ENCODE measurements at places on chromosomes 11 and 22. TPM values are rescaled to one million over a fixed set of nuclear protein-coding genes. Genes with fewer than 3 reads are reported as not detected.

OR52B2 gene
- total RNA-seq, result not detected

MTNR1B gene
- not detected for total RNA-seq

CDON gene
- total RNA-seq, result 3.3 TPM

XKR3 gene
- not detected for total RNA-seq

POTEH gene
- not detected for total RNA-seq

LRP4 gene
- total RNA-seq, result 14.0 TPM

HORMAD2 gene
- not detected for total RNA-seq

BAIAP2L2 gene
- total RNA-seq, result 3.4 TPM

EHBP1L1 gene
- total RNA-seq, result 79.2 TPM

GRIK4 gene
- total RNA-seq, result 0.29 TPM

BRD1 gene
- total RNA-seq, result 29.9 TPM

CHKB gene
- total RNA-seq, result 26.9 TPM

LRRC51 gene
- total RNA-seq, result 3.7 TPM

UBQLNL gene
- total RNA-seq, result 0.14 TPM

FOLR2 gene
- total RNA-seq, result not detected

VPREB3 gene
- not detected for total RNA-seq

RBFOX2 gene
- 107 TPM for total RNA-seq

GGTLC2 gene
- total RNA-seq, result not detected

TMPRSS13 gene
- total RNA-seq, result not detected

DDTL gene
- 1.1 TPM for total RNA-seq

B3GAT1 gene
- total RNA-seq, result not detected

SCGB1A1 gene
- not detected for total RNA-seq

MIAT gene
- 1.1 TPM for total RNA-seq

MYBPC3 gene
- not detected for total RNA-seq

SLC22A25 gene
- not detected for total RNA-seq

RTN4RL2 gene
- total RNA-seq, result not detected

PMM1 gene
- total RNA-seq, result 25.8 TPM

USP2 gene
- not detected for total RNA-seq

PGA5 gene
- total RNA-seq, result not detected

F2 gene
- total RNA-seq, result not detected

FZD4 gene
- total RNA-seq, result 7.9 TPM

OR5P2 gene
- total RNA-seq, result not detected

FGF19 gene
- not detected for total RNA-seq

RCOR2 gene
- total RNA-seq, result 1.6 TPM

DEPDC7 gene
- 16.8 TPM for total RNA-seq

SCGB2A2 gene
- total RNA-seq, result not detected

A4GALT gene
- total RNA-seq, result 16.6 TPM

DKK3 gene
- 277 TPM for total RNA-seq

LMNTD2 gene
- 0.29 TPM for total RNA-seq

OR51B2 gene
- not detected for total RNA-seq

CD3G gene
- not detected for total RNA-seq

TENM4 gene
- total RNA-seq, result 0.88 TPM

NLRP14 gene
- total RNA-seq, result not detected

MTFP1 gene
- total RNA-seq, result 35.0 TPM

CARD16 gene
- 25.9 TPM for total RNA-seq

CRYBA4 gene
- not detected for total RNA-seq

ENTHD1 gene
- total RNA-seq, result not detected

BSCL2 gene
- total RNA-seq, result 63.7 TPM

ALX4 gene
- total RNA-seq, result not detected

MEI1 gene
- total RNA-seq, result 6.7 TPM

MUC6 gene
- not detected for total RNA-seq

USP28 gene
- 44.0 TPM for total RNA-seq

SLC22A12 gene
- total RNA-seq, result not detected

OR51Q1 gene
- total RNA-seq, result not detected

OR5B17 gene
- total RNA-seq, result not detected

MMP8 gene
- total RNA-seq, result not detected

GSTT2 gene
- 0.22 TPM for total RNA-seq

MYEOV gene
- total RNA-seq, result 46.8 TPM
